ENCODE measurements at places on chromosomes 11 and 22.
A peak's percentile ranks its signal among the peaks of the same experiment; 100 is the strongest.

DNA sequence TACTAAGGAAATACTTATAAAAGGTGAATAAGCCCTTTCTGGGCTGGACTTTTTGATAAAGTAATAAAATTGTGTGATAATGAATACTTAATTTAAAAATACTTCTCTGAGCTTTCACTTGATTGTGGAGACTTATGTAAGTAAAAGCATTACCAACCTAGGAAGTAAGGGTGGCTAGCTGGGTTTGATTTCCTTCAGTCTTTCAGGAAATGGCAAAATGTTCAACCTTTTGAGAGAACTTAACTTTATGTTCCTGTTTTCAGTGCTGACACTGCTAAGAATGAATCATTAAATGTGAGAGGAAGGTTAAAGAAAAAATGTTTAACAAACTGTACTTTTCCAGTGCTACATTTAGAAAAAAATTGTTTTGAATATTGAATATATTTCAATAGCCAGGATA lies 900.3 kb downstream of the METTL15 start:
- DNase-seq = no peak

- peak; percentile 64 for DNase-seq
These were observed 13.6 kb upstream of the CDC42EP1 start for GRCh38 chr22:37546437-37547250.

DNA sequence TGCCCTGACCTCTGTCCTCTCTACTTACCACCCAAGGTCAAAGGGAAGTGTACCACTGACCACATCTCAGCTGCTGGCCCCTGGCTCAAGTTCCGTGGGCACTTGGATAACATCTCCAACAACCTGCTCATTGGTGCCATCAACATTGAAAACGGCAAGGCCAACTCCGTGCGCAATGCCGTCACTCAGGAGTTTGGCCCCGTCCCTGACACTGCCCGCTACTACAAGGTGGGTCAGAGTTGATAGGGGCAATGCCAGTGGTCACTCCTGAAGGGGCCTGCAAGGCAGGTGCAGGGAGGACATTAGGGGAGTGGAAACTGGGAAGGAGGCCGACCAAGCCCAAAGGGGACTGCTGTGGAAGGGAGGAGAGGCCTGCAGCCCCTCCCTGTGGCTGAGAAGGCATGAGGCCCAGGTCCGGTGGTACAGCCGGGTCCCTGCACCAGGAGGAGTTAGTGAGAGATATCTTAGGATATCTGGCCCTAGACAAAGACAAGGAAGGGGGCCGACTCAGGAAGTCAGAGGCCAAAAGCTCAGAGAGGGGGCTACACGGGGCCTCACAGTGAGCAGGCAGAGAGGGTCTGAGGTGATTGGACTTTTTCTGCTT lies 17.9 kb downstream of the POLR3H start:
- no peak for DNase-seq

DNA sequence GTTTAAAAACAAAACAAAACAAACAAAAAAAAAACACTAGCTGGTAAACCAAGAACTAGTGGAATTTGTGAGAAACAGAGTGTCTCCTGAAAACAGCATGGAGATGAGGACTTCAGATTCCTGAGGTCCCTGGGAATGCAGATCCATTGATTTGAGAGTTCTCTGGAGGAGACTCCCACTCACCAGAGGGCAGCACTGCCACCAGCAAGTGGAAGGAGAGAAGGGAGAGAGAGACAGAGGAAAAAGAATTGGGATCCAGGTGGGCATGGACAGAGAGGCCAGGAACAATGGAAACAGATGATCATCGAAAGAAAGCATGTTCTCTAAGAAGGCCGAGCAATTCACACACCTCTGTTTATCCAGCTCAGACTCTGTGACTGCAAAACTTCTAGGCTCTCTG lies 31.8 kb downstream of the ETS1 start:
- DNase-seq = no peak

DNA sequence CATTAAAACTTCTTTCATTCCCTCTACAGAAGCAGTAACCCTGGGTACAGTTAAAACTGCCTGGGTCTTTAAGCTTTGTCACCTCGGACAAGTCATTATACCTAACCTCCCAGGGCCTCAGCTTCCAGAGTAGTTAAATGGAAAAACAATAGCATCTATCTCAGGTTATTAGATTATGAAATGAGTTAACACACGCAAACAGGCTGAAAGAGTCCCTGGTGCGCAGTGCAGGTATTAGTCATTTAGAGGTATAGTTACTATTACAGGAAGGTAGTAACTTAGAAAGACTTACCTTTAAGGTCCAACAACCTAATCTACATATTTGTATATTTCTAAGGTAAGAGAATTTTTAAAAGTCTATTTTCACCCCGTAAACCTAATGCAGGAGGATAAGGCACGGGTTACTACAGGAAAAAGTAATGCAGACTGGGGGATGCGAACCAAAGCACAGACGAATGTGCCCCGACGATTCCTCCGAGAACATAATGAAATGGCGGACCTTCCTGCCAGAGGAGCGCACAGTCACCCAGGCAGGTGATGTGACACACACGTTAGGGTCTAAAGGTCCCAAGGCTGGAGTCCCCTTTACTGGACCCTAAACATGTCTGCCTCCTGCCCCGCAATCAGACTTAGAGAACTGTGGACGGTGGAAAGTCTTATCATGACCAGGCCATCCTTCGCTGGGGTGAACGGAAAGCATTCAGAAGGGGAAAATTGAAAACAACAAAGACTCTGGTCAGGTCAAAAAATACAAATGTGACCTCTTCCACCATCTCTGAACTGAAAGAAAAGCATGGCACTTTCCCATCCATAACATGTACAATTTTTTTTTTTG lies 1.3 kb downstream of the NAP1L4 start:
- no peak for DNase-seq

DNA sequence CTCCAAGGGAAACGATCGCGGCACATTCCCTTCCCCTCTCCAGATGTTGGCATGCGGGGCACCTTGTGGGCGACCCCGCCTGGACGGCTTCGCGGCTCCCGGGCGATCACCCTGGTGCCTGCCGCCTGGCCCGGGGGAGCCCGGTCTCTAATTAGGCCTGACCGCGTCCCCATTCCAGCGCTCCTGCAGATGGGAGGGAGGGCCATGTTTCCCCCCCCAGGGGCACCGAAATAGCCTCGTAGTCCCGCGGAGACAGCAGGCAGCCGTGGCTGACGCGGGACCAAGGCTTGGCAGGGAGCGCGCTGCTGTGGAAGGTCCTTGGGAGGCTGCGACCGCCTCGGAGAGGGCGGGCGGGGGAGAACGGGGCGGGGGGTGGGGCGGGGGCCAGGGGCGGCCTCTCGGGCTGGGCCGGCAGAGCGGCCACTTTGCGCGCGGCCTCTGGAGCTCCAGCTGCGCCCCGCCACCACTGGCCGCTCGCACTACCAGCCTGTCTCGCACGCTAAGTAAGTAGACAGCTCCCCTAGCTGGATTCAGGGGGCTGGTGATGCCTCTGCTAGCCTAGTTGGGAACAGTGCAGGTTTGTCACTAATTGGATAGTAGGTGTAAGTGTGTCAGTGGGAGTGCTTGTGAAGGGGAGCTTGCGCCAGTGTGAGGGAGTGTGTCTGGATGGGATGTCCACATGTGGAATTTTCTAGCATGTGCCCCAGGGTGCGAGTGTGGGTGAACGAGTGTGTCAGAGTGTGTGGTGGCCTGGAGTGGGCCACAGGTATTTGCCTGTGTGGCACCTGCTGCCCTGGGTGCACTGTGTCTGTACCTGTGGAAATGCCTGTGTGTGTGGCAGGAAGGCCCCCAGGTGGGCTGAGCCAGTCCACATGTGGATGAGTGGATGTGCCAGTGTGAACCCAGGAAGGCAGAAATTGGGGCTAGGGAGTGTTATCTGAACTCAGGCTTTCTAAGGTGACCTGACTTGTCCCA lies at the start of gene INSC:
INSC (plus strand) TSS at position 423 of the 975 bp plus-strand sequence. CDS start 34,252 bp downstream, outside the sequence.
- no peak for DNase-seq

- DNase-seq = no peak
These were observed 200.8 kb upstream of the ZC3H12C start for GRCh38 chr11:109892321-109892794.

GRCh38 chr22:24716602-24717001 lies 57.9 kb downstream of the PIWIL3 start:
- DNase-seq = no peak

GRCh38 chr11:80024119-80024518 lies 583.3 kb upstream of the TENM4 start:
- no peak for DNase-seq

DNA sequence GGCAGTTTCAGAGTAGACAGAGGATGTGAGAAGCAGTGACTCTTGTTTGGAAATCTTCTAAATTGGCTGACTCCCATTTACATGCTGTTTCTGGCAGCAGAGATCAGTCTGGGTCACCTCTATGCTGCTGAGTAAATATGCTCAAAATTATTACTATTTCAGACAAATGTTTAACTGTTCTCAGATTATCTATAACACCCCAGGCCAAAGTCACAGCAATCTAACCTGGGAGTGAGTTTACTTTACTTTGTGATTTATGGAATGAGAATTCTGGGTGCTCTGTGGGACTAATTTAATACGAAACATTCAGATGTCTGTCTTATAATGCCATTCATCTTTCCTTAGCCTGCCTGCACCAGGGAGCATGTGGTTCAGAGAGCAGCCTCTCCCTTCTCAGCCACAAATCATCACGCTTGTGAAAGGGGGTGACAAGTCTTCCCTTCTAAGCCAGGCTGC lies 282.5 kb upstream of the MPPED2 start:
- DNase-seq = no peak

DNA sequence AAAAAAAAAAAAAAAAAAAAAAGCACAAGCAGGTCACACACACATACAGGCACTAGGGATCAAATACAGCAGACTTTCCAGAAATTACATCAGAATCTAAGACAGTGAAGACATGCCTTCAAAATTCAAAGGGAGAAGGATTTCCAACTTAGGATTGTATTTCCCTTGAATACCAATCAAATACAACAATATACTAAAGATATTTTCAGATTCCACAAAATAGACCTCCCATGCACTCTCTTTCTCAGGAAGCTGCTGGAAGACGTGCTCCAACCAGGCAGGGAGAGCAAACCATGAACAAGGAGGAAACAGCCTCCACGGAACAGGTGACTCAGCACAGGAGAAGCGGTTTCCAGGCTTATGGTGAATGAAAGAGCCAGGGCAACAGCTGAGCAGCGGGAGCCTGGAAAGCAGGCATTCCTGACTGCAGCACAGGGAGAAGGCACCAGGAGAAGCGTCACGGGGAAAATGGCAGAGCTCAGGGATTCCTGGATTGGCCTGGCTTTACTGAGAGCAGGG lies 32.0 kb downstream of the TMEM184B start:
- DNase-seq = peak; percentile 47

- DNase-seq = no peak
These were observed 348.3 kb upstream of the B3GAT1 start for GRCh38 chr11:134760299-134760698.

DNA sequence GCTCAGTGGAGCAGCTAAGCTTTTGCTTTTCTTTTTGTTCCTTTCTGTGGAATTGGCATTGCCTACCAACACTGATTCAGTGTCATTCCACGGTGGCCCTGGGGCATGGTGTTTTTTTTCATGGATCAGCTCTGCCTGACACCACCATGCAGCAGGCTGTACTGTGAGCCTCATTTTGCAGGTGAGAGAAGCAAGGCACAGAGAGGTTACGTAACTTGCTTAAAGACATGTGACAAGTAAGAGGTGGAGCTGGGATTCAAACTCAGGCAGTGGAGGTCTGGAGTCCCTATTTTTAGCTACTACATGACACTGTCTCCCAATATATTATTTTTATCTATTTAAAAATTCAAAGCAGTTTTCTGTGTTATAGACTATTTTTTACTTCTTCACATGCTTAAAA lies 44.4 kb downstream of the APOL3 start:
- no peak for DNase-seq

- no peak for DNase-seq
These were observed 18.4 kb upstream of the OSBPL5 start for GRCh38 chr11:3183523-3183922.

- peak; percentile 45 for DNase-seq
These were observed 89.5 kb downstream of the BMAL1 start for GRCh38 chr11:13367115-13367514.

DNA sequence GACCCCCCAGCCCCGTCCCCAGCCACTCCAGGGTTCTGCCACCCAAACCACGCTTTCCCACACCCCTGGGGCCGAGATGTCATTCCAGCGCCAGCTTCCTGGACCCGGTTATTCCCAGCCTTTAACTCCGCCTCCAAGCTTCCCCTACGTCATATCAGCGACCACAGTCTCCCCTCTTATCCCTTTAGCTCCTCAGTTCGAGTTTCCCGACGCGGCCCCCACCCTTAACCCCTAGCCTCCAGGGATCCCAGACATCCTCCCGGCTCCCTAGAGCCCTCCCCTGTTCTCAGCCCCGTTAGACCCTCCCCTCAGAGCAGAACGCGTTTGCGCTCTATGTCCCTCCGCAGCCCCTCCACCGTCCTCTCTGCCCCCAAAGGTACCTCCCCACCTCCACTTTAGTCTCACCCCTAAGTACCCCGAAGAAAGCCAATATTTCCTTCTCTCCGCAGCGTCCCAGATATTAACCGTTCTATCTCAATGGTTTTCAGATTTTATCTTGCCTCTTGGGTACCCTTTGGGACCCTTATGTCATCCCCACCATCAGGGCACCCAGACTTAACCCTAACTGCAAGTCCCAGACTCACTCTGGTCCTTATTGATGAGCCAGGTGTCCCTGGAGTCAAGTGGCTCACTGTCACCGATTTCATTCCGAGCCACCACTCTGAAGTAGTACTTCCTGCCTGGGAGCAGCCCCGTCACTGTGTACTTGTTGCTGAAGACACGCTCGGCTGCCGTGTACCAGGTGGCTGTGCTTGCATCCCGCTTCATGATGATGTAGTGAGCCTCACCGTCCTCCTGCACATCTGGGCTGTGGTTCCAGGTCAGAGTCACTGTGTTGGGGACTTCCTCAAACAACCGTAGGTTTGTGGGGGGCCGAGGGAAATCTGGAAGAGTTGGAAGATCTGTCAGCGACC lies 8.0 kb downstream of the TMEM86A start:
- DNase-seq = peak; percentile 69

- DNase-seq = no peak
These were observed 804.0 kb downstream of the TBC1D22A start for GRCh38 chr22:47566491-47566890.

DNA sequence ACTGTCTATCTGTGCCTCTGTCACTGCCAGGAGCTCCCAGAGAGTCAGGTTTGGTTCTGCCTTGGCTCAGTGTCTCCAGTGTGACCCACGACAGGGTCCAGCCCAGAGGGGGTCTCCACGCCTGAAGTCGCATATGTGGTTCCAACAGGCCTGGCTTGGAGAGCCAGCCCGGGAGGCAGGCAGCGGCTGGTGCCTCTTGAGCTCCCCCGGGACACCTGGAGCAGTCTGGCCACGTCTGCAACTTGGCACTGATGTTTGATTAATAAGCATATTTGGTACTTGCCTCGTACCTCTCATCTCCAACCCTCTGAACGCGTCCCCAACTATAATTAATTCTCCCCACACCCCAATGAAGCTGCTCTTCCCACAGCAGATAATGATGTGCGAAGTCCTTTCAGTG lies 31.7 kb upstream of the SHISAL1 start:
- no peak for DNase-seq
